Sigmoid colon (tissue), 7 donors: ENCODE measurements at places on chromosomes 3 and 15.
A peak's percentile ranks its signal among the peaks of the same experiment; 100 is the strongest.

GRCh38 chr3:12430086-12430485 lies 54.2 kb upstream of the TSEN2 start:
- DNase-seq, result no peak

- DNase-seq, result no peak
Observed at GRCh38 chr3:36165509-36166290, 214.6 kb upstream of the STAC start.

DNA sequence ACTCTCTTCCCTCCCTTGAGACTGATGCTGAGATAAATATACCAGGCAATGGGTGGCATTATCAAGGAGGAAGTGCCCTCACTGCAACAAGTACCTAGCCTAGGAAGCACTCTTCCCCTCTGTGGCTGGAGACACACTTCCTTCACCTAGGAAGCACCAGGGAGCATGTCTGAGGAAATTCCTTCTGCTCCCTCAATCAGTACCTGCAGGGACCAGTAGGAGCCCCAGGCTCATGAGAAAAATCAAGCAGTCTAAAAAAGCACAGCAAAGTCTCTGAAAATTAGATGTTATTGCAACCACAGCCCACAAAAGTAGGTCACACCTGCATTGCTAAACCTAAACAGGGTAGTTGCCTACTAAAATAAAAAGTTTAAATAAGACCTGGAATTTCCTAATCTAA lies 78.2 kb upstream of the TRPM1 start:
- no peak for DNase-seq

DNA sequence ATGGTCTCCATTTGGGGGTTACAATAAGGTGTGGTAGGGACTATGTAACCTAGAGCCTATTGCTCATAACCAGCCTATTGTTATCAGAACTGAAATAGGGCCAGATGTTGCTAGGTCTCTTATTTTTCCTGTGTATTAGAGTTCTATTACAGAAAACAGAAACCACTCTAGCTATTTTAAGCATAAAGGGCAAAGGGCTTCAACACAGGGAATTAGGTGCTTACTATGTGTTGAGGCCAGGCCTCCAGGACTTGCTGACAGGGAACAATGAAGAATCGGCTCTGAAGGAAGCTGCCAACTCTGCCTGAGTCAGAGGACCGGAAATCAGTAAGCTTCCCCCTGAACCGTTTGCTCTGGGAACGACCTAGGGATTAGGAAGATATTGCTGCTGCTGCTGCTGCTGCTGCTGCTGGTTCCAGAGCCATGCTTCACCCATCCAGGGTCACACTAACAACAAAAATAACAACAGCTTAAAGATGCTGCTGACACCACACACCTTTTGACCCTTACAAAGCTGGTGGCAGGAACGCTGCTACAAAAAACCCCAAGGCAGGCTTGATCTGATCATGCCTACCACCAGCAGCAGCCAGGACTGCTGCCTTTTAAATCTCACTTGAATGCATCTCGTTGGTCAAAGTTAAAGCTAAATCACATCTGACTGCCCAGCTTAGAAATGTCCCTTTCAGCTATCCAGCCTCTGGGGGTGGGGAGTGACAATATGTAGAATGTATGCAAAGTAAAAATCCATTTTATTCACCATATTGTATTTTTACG lies 276.9 kb upstream of the IL12A start:
- DNase-seq, result no peak

- DNase-seq, result no peak
Observed at GRCh38 chr3:182632077-182632393, 161.3 kb upstream of the ATP11B start.

DNA sequence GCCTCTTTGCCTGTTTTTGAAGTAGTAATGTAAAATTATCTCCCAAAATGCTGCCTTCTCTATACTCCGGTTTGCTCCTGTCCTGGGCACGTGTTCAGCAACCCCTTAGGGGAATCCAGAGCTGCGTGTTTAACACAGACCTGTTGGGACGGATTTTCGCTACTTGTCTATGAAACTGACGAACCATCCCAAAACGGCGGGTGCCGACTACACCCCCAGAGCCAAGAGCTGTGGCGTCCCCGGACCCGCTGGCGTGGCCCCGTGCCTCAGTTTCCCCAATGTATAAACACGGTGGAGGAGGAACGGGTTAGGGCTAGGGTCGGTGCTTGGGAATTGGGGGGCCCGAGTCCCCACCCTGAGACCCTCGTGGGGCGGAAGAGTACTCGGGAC lies 473 bp downstream of the FHIT start:
- DNase-seq, result peak; percentile 69

GRCh38 chr3:31129241-31129640 lies 234.8 kb upstream of the GADL1 start:
- DNase-seq, result no peak

DNA sequence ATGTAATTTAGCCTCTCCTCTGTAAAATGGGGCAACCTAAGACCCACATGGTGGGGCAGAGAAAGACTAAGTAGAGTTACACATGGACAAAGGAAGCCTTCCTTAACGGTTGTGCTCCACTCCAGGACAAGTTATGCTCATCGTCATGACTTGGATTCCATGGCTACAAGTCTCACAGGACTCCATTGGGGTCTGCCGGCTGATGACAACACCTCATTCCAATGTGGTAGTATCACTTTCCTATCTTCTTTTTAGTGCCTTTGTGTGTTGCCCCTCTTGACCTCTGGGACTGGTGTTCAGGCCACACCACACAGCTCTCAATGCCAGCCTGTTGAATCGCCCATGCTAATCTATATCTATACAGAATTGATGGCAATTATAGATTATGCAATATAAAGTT lies 181.3 kb upstream of the WNT5A start:
- DNase-seq, result no peak

GRCh38 chr3:39453134-39453533 lies 14.3 kb upstream of the MOBP start:
- no peak for DNase-seq

DNA sequence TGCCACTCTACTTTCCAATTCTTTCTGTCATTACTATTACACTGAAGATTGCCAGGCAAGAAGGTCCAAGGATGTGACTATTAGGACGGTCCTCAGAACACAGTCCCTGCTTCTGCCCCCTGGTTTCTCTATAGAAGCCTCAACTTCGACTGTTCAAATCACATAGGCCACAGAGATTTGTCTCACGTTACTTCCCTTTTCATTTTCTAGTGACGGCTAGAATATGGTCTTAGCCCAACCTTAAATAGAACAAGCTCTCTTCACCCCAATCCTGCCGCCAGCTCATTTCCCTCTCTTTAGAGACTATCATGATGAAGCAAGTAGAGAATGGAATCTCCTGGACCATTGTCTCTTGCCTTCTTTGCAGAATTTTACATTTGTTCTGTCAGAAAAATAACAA lies 84.9 kb downstream of the TIGIT start:
- no peak for DNase-seq

DNA sequence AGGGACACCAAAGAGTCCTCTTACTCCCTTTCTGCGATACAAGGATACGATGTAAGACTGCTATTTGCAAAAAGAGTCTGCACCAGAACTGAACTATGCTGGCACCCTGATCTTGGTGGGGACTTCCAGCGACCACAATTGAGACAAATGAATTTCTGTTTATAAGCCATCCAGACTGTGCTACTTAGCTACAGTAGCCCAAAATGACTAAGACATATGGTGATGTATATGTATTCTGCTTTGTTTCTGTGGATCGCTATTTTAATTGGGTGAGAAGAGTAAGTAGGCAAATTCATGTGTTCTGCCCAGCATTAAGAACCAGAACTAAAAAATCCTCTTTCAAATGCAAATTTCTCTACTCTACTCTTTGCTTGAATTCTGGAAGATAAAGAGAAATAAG lies 720.9 kb downstream of the DIPK2A start:
- DNase-seq, result no peak

DNA sequence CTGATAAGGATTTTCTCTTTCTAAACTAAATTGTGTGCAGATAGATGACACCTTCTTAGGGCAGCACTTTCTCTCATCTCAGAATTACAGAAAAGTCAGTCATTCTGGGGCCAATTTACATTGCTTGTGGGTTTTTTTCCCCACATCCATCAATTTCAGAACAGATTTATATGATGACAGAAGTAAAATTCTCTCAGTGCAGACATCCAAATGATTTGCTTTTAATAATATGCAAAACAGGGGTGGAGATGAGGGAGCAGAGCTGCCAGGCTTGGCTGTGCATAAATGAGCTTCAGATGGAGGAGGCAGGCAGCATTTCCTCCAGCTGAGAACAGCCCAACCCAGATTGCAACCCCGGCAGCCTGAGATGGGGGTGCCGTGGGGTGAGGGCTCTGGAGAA lies 44.0 kb downstream of the EDEM1 start:
- no peak for DNase-seq

GRCh38 chr15:82641129-82641798 lies 5.9 kb downstream of the CPEB1 start:
- DNase-seq, result no peak

GRCh38 chr3:172746475-172746874 lies 4.1 kb upstream of the ECT2 start:
- DNase-seq, result no peak

- DNase-seq, result peak; percentile 56
Observed at GRCh38 chr3:133943639-133944141, 48.0 kb upstream of the RAB6B start.

GRCh38 chr15:67175643-67176071 lies 78.8 kb downstream of the AAGAB start:
- peak; percentile 83 for DNase-seq

DNA sequence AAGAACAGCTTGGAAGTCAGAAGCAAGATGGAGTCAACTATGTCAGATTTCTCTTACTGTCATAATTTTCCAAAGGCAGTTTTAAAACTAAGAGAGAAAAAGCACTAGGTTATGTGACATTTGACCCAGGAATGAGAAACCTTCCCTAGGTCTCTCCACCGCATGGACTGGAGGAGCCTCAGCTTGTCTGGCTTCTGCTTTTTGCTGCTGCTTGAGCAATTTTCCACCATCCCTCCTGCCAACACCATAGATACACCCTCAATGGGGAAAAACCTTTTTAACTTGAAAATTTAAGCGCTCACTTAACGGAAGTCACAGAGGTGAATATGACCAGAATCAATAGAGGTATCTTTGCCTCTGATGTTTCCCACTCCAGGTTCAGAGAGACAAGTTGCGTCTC lies 17.8 kb upstream of the IREB2 start:
- DNase-seq, result no peak

GRCh38 chr3:120145542-120146285 lies 51.5 kb upstream of the GSK3B start:
- DNase-seq, result no peak

DNA sequence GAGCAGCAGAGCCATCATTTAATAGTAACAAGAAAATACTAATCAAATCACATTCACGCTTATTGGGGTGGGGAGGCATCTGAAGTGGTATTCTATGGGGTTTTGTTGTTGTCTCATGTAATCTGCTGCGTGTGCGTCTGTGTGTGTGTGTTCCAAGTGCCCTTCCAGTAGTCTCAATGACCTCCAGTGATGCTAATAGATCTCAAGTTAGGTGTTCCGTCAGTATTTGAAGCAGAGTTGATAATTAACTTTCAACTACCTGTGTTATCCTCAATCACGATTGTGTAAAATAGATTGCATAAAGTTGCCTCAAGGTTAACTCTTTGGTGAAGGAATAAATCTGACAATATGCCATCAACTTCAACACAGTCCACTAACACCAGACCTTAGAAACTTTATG lies 375.0 kb downstream of the MECOM start:
- no peak for DNase-seq

GRCh38 chr3:12969486-12969885 lies 103.7 kb downstream of the IQSEC1 start:
- no peak for DNase-seq

DNA sequence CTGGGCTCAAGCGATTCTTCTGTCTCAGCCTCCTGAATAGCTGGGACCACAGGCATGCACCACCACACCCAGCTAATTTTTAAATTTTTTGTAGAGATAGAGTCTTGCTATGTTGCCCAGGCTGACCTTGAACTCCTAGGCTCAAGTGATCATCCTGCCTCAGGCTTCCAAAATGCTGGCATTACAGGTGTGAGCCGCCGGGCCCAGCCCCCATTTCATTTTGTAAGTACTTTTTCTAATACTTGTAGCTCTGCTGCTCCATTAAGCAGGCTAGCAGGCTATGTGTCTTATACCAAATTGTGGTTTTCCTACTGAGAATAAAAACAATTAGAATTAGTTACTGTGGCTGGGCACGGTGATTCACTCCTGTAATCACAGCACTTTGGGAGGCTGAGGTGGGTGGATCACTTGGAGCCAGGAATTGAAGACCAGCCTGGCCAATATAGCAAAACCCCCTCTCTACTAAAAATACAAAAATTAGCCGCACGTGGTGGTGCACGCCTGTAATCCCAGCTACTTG lies 22.4 kb downstream of the NIPA1 start:
- no peak for DNase-seq

DNA sequence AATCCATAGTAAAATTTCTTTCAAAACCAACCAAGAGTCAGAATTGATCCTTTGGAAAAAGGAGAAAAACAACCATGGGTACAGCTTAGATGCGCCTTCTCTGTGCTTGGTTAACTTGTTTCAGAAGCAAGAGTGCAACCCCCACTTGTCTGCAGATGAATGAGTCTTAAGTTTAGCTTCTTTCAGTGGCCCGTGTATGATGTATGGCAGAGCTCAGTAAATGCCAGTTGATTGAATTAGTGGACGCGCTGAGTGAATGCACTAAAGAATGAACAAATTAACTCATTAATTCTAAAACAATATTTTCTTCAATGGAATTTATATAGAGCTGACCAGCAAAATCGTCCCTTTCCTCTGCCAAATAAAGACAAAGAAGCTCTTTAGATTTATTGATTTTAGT lies 67.0 kb upstream of the ARHGEF3 start:
- DNase-seq, result no peak

GRCh38 chr3:37114251-37115145 lies 59.9 kb downstream of the LRRFIP2 start:
- DNase-seq, result no peak

DNA sequence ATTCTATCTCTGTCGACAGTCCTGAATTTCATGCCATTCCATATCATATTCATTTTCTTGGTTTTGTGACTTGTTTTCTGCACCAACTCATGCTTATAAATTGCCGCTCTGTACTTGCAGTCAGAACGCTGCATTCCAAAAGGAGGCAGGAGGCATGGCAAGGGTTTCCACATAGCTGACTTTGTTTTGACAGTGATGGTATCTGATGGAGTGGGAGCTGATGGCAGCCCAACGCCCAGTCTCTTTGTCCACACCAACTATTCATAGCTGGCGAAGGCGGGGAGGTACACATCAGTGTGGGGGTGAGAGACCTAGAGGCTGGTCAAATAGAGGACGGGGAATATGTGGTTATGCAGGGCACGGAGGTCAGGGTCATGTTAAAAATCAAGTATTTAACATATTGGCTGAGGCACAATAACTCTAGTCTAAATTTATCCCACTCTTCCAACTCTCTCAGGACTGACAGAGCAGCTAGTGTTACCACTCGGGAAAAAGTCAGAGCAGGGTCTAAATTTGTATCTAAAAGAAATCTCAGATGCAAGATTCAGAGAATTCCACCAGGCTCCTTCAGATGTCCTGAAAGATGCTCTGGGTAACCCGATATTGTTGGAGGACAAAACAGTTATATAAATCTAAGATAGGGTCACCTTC lies 67.8 kb upstream of the ATP13A3 start:
- no peak for DNase-seq

- DNase-seq, result no peak
Observed at GRCh38 chr15:56176996-56177395, 66.7 kb downstream of the RFX7 start.

- DNase-seq, result no peak
Observed at GRCh38 chr15:47650564-47650963, 66.7 kb upstream of the SEMA6D start.
